ENCODE measurements at places on chromosomes 1 and 21.

DNA sequence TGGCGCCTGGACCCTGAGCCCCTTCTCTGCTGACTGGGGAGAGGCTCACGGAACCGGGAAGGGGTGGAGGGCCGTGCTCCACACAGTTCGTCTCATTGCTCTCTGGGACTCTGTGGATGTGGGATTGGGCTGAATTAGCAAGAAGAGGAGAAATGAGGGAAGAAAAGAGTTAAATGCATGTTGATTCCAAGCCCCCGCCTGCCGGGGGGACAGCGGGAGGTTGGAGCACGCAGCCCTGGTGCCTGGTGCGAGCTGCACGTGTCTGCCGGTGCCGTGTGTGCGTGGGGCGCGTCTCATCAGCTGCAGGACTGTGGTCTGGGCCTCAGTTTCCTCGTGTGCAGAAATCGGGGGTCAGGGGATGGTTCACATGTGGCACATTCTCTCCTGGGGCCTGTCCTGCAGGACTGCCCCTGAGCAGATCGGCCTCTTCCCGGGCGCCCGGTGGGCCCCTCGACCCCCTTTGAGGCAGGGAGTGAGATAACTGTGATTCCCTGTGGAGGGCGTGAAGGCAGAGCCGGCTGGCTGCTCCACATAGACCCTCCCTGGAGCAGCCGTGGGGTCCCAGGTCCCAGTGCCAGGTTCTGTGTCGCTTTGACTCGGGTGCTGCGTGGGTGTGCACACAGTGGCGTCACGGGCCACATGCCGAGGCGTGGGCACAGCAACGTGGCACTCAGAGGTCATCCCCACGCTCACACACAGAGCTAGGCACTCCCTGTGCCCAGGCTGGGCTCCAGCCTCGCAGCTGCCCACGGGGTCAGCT is 11.4 kb downstream of the SAMD11 start:
- DNase-seq = no peak

GRCh38 chr1:42333662-42334239 is 1.3 kb downstream of the FOXJ3 start:
- no peak for DNase-seq

DNA sequence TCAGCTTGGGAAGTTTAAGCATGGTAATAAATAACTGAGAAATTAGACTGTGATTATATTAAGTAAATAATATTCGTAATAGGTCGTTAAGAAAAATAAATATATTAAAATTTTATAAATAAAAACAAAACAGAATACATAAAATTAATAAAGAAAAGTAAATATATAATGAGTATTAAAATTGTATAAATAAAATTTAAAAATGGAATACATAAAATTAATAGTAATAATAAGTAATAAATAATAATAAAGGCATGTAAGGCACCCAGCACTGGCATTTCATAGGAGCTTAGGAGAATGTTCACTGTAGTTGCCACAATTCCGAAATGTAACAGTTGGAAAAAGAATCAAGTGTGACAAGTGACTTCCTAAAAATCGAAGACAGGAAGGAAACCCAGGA is 45.8 kb upstream of the FHAD1 start:
- DNase-seq = no peak

DNA sequence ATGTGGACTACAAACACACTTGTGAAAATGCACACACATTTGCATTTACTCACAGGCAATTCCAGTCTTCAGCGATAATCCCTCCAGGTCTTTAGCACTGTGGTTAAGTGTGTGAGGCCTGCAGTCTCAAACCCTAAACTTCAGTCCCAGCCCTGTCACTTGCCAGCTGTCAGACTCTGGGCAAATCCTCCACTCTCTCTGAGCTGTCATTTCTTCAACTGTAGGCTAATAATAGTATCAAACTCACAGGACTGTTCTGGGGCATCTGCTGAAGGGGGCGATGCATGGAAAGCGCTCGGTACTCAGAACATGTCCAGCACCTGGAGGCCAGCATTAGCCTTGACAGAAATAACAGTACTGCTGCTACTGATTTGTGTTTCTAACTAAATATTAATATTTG is 48.2 kb downstream of the NEK2 start:
- no peak for DNase-seq

DNA sequence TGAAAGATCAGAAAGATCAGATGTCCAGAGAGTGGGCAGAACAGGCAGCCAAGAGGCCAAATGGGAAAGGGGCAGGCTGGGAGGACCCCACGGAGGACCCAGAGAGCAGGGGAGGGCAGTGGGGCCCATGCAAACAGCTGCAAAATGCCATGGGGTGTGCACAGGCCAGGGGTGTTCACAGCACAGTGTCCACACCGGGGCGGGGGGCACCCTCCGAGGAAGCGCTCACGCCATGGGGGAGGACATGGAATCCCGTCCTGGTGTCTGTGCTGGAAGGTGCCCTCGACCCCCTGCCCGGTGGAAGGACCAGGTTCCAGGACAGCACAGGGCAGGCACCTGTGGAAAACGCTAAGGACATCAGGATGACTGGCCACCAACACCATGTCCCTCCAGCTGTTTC is 1.5 kb downstream of the INTS11 start:
- no peak for DNase-seq

GRCh38 chr1:205495237-205495823 is 9.1 kb upstream of the CDK18 start:
- peak; percentile 81 for DNase-seq

- no peak for DNase-seq
Observed at GRCh38 chr1:5415606-5416005, 576.6 kb downstream of the NPHP4 start.

DNA sequence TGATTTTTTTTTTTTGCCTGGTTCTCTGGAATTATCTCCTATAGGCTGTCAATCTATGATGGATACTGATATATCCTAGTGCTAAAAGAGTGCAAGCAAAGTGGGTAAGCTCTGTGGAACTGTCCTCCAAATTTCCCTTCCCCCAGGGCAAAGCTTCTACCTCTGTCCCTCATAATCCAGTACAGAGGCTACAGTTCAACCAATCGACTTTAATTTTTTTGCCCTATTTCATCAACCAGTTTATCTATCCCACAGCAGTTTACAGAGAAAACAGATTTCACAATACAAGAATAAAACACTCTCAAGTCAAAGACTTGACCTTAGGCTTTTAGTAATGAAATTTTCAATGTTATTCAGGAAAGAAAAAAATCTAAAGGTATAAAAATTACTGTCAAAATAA is 13.9 kb downstream of the PUM1 start:
- DNase-seq = no peak

- DNase-seq = no peak
Observed at GRCh38 chr1:55530749-55531478, 315.8 kb upstream of the USP24 start.

DNA sequence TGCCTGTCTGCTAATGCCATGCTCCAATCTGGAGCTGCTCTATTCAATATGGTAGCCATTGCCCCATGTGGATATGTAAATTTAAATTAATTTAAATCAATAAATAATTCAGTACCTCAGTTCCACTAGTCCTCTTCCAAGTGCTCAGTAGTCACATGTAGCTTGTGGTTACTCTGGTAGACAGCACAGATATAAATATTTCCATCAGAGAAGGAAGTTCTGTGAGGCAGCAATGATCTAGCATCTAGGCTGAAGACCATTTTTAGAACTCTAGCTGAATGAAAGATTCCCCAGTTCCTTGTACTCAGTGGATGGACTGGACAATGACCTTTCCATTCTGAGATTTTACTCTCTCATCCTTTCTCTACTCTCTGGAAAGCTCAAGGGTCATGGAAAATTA is 25.8 kb upstream of the CAPZB start:
- no peak for DNase-seq

GRCh38 chr1:201584471-201585092 is 45.7 kb downstream of the NAV1 start:
- DNase-seq = peak; percentile 67

- DNase-seq = peak; percentile 78
Observed at GRCh38 chr1:245605480-245606156, 450.8 kb downstream of the KIF26B start.

GRCh38 chr1:220908757-220909156 is 29.5 kb downstream of the HLX start:
- no peak for DNase-seq

DNA sequence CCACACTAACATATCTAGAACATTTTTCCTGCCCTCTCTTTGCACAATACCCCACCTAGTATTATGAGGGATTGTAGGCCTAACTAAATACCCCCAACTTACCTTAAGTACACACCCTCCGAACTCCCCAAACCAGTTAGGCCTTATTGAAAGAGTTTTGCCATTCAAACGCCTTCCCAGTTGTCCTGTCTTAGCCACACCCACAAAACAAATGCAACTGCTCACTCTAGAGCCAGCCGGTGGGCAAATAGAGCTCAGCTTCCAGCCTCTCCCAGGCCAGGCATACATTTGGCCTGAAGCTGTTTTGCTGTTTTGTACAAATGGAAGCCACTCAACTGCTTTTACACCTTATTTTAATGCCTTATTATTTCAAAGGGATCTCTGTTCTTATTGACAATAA is 224.2 kb upstream of the RUNX1 start:
- no peak for DNase-seq

DNA sequence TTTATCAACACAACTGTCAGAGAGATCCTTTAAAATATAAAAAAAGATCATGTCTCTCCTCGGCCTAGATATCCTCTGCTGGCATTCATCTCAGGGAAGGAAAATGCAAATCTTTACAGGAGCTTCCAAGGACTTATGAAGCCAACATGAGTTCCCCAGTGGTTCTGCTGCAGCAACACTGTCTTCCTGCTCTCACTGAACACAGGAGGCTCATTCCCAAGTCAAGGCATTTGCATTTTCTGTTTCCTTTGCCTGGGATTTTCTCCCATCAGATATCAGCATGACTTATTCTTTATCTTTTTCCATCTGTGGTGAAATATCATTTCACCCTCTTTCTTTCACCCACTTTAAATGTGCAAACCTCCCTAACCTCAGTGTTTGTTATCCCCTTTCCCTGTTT is 513.8 kb upstream of the ZP4 start:
- DNase-seq = no peak

GRCh38 chr1:36622741-36623648 is 140.3 kb upstream of the CSF3R start:
- DNase-seq = no peak

DNA sequence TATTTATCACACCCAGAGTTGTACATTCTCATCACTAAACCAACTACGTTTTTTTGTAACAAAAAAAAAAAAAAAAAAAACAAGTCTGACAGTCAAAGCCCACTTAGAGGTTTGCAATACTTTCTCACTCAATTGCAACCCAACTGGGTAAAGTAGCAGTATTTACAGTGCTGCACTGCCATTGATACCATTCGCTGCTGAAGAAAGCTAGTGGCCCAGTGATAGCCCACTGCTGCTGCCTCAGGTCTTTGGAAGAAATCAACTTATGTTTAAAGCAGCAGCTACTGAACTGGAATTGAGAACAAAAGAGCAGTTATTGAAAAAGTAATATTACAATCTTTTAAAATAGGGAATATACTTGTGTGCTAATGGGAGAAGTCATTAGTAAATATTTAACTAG is 2.7 kb downstream of the HNRNPU start:
- DNase-seq = no peak

- no peak for DNase-seq
Observed at GRCh38 chr1:125118147-125118993, 3933.6 kb downstream of the SRGAP2C start.

GRCh38 chr1:153231785-153232184 is 14.4 kb downstream of the PRR9 start:
- no peak for DNase-seq

Data from A172 (cell line).